Metanephros (tissue), 2 donors: ENCODE measurements at places on chromosomes 3 and 15. TPM values are rescaled to one million over a fixed set of nuclear protein-coding genes. Genes with fewer than 3 reads are reported as not detected.

Gene PEAK1
- 69.8 TPM for total RNA-seq

Gene ANKDD1A
- 6.9 TPM for total RNA-seq

Gene C3orf20
- 0.18 TPM for total RNA-seq

Gene FOXB1
- total RNA-seq = not detected

Gene EIF3J
- 31.8 TPM for total RNA-seq

Gene COL8A1
- total RNA-seq = 13.0 TPM

Gene ADAMTS17
- total RNA-seq = 5.1 TPM

Gene CYP11A1
- 1.9 TPM for total RNA-seq

Gene SNTN
- 0.12 TPM for total RNA-seq

Gene C3orf80
- 0.53 TPM for total RNA-seq

Gene GOLGA8J
- total RNA-seq = 0.12 TPM

Gene LDHAL6B
- not detected for total RNA-seq

Gene COLQ
- total RNA-seq = 10.6 TPM

Gene PLA2G4D
- total RNA-seq = not detected
